ENCODE measurements at places on chromosomes 7 and 10.

DNA sequence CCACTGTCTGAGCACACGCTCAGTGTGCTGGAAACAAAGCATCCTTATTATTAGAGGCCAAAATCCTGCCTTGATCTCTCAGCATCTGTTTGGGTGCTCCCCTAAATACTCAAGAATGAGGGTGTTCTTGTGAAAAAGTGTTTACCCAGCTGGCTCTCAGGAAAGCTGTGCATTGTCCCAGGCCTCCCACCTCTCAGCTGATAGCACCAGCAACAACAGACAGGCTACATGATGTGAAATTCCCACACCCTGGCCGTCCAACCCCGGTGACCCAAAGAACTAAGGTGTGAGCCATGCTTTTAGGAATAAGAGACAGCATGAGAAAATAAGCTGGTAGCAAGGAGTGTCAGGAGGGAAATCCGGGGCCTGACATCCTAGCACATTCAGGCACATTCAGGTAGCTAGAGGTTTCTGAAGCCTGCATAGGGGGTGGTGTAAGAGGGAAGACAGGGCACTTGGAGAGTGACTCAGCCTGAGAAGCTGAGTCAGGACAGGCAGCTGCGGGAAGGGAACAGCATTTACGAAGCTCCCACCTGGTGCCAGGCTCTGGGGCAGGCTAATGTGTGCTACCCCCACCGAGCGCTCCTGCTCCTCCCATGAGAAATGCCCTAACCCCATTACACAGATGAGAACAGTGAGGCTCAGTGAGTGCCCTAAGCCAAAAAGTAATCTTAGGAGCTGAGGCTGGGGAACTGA lies 205.6 kb downstream of the GRID1 start:
- DNase-seq, result no peak

GRCh38 chr7:133288970-133289369 lies 36.1 kb downstream of the EXOC4 start:
- no peak for DNase-seq

- DNase-seq, result no peak
Measured at GRCh38 chr10:32411797-32412498, 34.0 kb upstream of the CCDC7 start.

- no peak for DNase-seq
Measured at GRCh38 chr10:116538456-116538855, 7.3 kb upstream of the PNLIP start.

GRCh38 chr7:30157204-30157603 lies 22.4 kb downstream of the MTURN start:
- DNase-seq, result no peak

GRCh38 chr7:7765422-7765821 lies 47.0 kb upstream of the RPA3 start:
- DNase-seq, result no peak

DNA sequence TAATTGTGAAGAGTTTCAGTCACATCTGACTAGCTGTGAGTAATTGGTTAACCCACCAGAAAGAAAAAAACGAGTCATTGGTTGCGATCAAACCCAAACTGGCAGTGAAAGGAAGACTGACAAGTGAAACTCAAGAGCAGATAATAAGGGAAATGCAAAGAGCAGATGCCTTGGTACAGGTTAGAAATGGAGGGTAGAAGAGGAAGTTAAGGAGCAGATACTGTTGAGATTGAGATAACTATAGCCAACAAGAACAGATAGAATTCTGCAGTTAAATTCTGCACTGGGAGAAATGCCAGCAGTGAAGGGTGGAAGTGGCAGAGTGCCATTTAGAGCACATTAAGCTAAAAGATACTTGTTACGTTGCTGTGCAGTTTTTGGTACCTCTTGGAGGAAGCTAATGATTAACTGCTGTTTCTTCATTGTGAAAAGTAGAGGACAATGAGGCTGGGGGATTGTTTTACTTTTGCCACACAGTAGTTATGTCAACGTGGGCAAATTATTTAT lies 65.8 kb downstream of the CDK13 start:
- DNase-seq, result no peak

DNA sequence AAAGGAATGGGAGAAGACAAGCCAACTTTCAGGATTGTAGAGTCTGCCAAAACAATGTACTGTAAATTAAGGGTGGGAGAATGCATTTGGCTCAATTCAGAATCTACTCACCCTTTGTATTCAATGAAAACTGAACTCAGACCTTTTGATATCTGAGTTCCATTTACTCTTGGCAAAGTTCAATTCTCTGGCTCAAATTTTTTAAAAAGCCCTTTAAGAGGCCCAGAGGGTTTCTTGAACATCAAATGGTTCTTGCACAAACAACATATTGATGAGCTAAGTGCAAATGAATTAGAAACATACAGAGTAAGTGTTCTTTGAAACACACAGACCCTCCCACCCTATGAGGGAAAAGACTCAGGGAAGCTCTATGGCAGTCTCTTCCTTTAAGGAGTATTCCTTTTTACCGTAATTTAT lies 5.2 kb upstream of the XPNPEP1 start:
- no peak for DNase-seq

- no peak for DNase-seq
Measured at GRCh38 chr7:5421714-5422395, 1.8 kb downstream of the TNRC18 start.
